Activated CD4-positive, CD25-positive, alpha-beta regulatory T cell treated with anti-CD3 and anti-CD28 coated beads, Interleukin-2, amount 50 U/mL, for 24 hours (primary cell): ENCODE measurements at places on chromosomes 5 and 9.

GRCh38 chr5:132641241-132641723 lies 16.7 kb upstream of the IL13 start:
- ATAC-seq = peak; percentile 90

- ATAC-seq = no peak
Observed at GRCh38 chr5:37831821-37832534, 7.9 kb downstream of the GDNF start.

DNA sequence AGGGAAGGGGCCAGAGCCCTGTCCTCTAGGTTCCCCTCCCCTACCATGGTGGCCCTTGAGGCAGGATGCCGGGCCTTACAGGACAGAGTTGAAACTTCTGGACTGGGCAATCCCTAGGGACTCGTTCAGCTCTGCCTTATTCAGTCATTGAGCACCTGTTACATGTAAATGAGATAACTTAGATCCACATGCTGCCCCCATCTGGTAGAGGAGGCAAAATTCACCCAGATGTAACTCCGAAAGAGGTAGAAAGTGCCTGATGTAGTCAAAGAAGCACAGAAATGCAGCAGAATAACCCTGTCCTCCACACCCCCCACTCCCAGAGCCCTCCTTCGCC lies 1.5 kb downstream of the GGTA1 start:
- ATAC-seq = peak; percentile 56

DNA sequence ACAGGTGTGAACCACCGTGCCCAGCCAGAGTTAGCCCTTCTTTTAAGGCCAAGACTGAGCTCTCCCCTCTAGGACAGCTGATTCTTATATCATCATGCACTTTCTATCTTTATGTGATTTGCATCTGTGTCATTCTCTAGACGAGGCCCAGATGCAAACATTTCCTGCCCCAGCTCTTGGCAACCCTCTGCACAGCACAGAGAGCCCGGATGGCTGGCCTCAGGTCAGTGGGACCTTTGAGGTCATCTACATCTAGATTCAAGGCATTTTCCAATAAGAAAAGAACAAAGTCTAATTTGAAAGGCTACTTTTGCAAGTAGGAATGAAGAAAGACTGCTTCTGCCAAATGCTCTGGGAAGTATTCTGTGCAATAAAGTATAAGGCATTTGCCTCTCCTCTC lies 109.0 kb upstream of the DAB2 start:
- ATAC-seq = no peak

- no peak for ATAC-seq
Observed at GRCh38 chr9:117434566-117434965, 19.7 kb upstream of the ASTN2 start.

GRCh38 chr9:138080979-138081378 lies 203.4 kb downstream of the CACNA1B start:
- no peak for ATAC-seq

GRCh38 chr5:139273572-139274289 lies 19.8 kb upstream of the MATR3 start:
- ATAC-seq = peak; percentile 93

DNA sequence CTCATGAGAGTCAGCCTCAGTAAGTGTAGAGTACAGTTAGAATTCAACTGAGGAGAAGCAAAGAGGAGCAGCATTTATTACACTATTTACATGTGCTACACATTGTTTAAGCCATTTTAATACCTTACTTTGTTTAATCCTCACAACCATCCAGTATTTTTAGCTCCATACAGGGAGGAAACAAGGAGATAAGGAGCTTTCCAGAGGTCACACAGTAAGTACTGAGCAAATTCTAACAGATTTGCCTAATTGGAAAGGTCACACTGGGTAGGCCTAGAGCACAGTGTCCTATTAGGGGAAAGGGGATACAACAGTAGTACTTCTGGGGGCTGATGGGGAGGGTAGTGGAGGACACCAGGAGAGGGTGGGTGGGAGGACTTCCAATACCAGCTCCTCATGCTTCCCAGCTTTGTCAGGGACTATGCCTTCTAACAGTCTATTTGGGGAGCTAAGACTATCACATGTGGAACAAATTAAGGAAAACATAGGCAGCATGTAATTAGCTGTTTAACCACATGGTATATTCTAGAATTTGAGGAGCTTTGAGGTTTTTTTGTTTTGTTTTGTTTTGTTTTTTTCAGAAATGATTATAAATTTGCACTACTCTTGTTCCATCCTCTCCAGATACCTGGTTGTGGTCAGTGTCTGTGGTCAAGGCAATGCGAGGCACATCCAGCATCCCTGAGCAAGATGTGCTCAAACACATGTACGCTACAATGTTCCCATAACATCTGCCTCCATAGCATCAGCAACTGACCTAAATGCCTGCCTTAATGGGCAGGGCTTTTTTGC lies 96.0 kb upstream of the SLC12A2 start:
- ATAC-seq = no peak
